ENCODE measurements at places on chromosomes 7 and 10.

- H3K36me3 ChIP-seq: no peaks in the 10 kb centered on the region
- no peak overlapping the region for H3K4me3 ChIP-seq
- no peak for DNase-seq
- no peak overlapping the region for H3K27ac ChIP-seq
- H3K27me3 ChIP-seq: no peaks in the 10 kb centered on the region
- no peaks in the 10 kb centered on the region for H3K4me1 ChIP-seq
These were observed 58.0 kb upstream of the IL6 start for GRCh38 chr7:22668971-22669401.

- H3K36me3 ChIP-seq: peaks cover 39% of the 10 kb centered on the region
- no peak overlapping the region for H3K27ac ChIP-seq
- H3K4me1 ChIP-seq: peaks cover 9% of the 10 kb centered on the region
- DNase-seq: no peak
These were observed 2.1 kb downstream of the DNAJC9 start for GRCh38 chr10:73244866-73245477.

- peaks cover 49% of the 10 kb centered on the region for H3K27me3 ChIP-seq
- no peaks in the 10 kb centered on the region for H3K36me3 ChIP-seq
- H3K27ac ChIP-seq: no peak within 1 kb of the TSS
- H3K4me1 ChIP-seq: peaks cover 23% of the 10 kb centered on the region
- peak; percentile 36 for DNase-seq
These were observed at the start of gene GRM8 for GRCh38 chr7:127252778-127253280. GRM8 (minus strand) TSS chr7:127252941.

DNA sequence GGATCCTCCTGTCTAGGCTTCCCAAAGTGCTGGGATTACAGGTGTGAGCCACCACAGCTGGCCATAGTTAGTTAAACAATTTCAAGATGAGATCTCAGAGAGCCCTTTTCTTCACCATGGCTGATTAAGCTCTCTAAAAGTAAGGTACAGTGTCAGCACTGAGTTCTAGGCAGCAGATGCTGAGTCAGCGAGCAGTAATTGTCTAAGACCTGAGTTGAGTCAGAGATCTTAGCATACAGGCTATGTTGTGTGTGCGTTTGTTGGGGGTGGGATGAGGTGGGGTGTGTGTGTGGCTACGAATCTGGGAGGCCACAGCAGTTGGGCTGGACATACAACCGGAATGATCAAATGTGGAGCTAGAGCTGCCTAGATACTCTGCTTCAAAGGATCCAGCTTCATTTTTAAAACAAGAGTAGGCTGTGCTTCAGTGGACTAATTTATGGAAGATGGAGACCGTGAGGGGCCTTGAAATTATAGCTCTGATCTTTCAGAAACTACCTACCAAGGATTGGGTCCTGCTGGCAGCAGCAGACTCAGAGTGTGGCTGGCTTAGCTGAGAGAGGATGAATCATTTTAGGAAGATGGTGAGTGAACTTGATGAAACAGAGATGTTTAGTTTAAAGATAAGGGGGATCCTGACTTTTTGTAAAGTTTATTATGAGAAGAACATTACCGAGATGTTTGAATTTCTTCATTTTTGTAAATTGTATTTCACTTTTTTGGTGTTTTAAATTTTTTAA is 17.5 kb upstream of the MTPN start:
- no peak overlapping the region for H3K4me3 ChIP-seq
- no peaks in the 10 kb centered on the region for H3K27me3 ChIP-seq
- peak overlapping the region; percentile 71 for H3K27ac ChIP-seq
- H3K4me1 ChIP-seq: peaks cover 17% of the 10 kb centered on the region

GRCh38 chr10:5291501-5292195 is 73.1 kb upstream of the UCN3 start:
- no peaks in the 10 kb centered on the region for H3K27me3 ChIP-seq
- peaks cover 54% of the 10 kb centered on the region for H3K4me1 ChIP-seq
- peak overlapping the region; percentile 21 for H3K4me3 ChIP-seq
- peak overlapping the region; percentile 82 for H3K27ac ChIP-seq
- DNase-seq: peak; percentile 65

GRCh38 chr10:125114761-125115391 is 45.5 kb downstream of the CTBP2 start:
- no peak overlapping the region for H3K4me3 ChIP-seq
- H3K36me3 ChIP-seq: peaks cover 4% of the 10 kb centered on the region
- no peak overlapping the region for H3K27ac ChIP-seq
- DNase-seq: no peak

DNA sequence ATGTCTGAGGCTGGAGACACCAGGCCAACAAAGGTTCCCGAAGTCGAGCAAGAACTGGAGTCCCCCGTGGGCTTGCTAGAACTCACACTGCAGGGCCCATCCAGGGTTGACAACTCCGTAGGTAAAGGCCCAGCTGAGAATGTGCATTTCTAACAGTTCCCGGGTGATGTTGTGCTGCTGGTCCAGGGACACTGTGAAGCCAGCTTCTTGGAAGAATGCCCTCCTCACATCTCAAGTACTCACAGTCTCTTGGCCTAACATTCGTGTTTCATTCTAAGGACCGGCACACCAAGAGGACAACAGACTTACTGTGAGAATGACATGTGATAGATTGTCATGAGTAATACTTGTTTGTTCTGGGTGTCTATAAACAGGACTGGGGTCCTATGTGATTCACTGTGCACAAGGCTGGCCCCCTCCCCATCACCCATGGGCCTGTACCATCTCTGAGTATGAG is 682.3 kb upstream of the IGFBP3 start:
- H3K27ac ChIP-seq: no peak overlapping the region
- H3K27me3 ChIP-seq: no peaks in the 10 kb centered on the region
- H3K36me3 ChIP-seq: no peaks in the 10 kb centered on the region
- DNase-seq: no peak
- H3K4me1 ChIP-seq: no peaks in the 10 kb centered on the region

GRCh38 chr10:52283174-52283573 is 30.9 kb upstream of the DKK1 start:
- no peak for DNase-seq
- no peaks in the 10 kb centered on the region for H3K27me3 ChIP-seq
- no peaks in the 10 kb centered on the region for H3K4me1 ChIP-seq
- no peak overlapping the region for H3K4me3 ChIP-seq
- H3K36me3 ChIP-seq: no peaks in the 10 kb centered on the region

- no peak for DNase-seq
- no peak overlapping the region for H3K4me3 ChIP-seq
- no peaks in the 10 kb centered on the region for H3K27me3 ChIP-seq
- H3K27ac ChIP-seq: no peak overlapping the region
These were observed 86.4 kb downstream of the ADAM12 start for GRCh38 chr10:126301701-126302475.

GRCh38 chr10:43204042-43204942 is 62.6 kb downstream of the RASGEF1A start:
- no peaks in the 10 kb centered on the region for H3K27me3 ChIP-seq
- peaks cover 43% of the 10 kb centered on the region for H3K4me1 ChIP-seq
- peaks cover 11% of the 10 kb centered on the region for H3K36me3 ChIP-seq
- no peak overlapping the region for H3K27ac ChIP-seq

- H3K27me3 ChIP-seq: no peaks in the 10 kb centered on the region
- no peaks in the 10 kb centered on the region for H3K4me1 ChIP-seq
- DNase-seq: no peak
These were observed 148.9 kb downstream of the ZEB1 start for GRCh38 chr10:31467791-31468535.

DNA sequence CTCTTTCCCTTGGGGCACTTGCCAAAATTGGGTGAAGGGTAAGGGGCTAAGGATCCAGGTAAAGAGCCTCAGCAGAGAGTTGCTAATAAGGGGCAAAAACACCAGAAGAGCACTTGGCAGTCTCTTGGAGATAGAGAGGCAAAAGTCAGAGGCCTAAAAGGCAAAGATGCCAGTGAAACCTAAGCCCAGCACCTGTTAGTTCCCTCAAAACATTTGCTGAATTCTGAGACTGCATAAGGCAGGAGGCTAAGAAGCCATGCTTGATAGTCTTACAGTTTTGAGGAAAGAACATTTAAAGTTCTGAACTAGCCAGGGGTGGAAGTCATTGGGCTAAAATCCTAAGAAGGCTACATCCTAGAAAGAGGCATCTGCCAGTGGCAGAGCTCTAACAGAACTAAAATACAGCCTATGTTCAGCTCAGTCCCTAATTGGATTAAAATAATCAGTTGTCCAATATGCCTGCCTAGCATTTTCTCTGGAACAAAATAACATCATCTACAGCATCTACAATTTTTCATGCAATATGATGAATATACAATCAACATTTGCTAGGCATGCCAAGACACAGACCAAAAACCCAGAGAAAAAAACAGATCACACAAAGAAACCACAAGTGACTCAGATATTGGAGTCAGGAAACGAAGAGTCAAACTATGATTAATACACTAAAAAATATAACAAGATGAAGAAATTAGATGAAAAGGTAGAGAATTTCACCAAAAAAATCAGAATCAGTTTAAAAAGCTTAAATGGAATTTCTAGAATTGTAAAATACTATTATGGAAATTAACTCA is 7.7 kb downstream of the HTR7 start:
- DNase-seq: no peak
- no peak overlapping the region for H3K27ac ChIP-seq
- peaks cover 7% of the 10 kb centered on the region for H3K27me3 ChIP-seq
- no peaks in the 10 kb centered on the region for H3K36me3 ChIP-seq

- H3K27me3 ChIP-seq: no peaks in the 10 kb centered on the region
- no peaks in the 10 kb centered on the region for H3K36me3 ChIP-seq
- no peak overlapping the region for H3K4me3 ChIP-seq
- no peaks in the 10 kb centered on the region for H3K4me1 ChIP-seq
- DNase-seq: no peak
These were observed 35.8 kb upstream of the TRUB1 start for GRCh38 chr10:114902151-114902550.

GRCh38 chr10:33136271-33136670 is 178.2 kb upstream of the ITGB1 start:
- H3K27ac ChIP-seq: no peak overlapping the region
- H3K4me3 ChIP-seq: no peak overlapping the region
- H3K4me1 ChIP-seq: peaks cover 60% of the 10 kb centered on the region

GRCh38 chr7:100371561-100372171 is 1.6 kb upstream of the PILRA start:
- H3K4me3 ChIP-seq: no peak overlapping the region
- peak overlapping the region; percentile 11 for H3K27ac ChIP-seq
- peaks cover 3% of the 10 kb centered on the region for H3K36me3 ChIP-seq
- H3K4me1 ChIP-seq: peaks cover 93% of the 10 kb centered on the region

GRCh38 chr7:91083855-91084644 is 180.2 kb upstream of the FZD1 start:
- no peak overlapping the region for H3K27ac ChIP-seq
- H3K27me3 ChIP-seq: no peaks in the 10 kb centered on the region
- H3K36me3 ChIP-seq: no peaks in the 10 kb centered on the region
- H3K4me1 ChIP-seq: no peaks in the 10 kb centered on the region
- H3K4me3 ChIP-seq: no peak overlapping the region

- H3K4me3 ChIP-seq: no peak overlapping the region
- H3K4me1 ChIP-seq: no peaks in the 10 kb centered on the region
- no peaks in the 10 kb centered on the region for H3K27me3 ChIP-seq
- DNase-seq: no peak
- no peak overlapping the region for H3K27ac ChIP-seq
These were observed 23.4 kb downstream of the GHRHR start for GRCh38 chr7:30987178-30987577.

DNA sequence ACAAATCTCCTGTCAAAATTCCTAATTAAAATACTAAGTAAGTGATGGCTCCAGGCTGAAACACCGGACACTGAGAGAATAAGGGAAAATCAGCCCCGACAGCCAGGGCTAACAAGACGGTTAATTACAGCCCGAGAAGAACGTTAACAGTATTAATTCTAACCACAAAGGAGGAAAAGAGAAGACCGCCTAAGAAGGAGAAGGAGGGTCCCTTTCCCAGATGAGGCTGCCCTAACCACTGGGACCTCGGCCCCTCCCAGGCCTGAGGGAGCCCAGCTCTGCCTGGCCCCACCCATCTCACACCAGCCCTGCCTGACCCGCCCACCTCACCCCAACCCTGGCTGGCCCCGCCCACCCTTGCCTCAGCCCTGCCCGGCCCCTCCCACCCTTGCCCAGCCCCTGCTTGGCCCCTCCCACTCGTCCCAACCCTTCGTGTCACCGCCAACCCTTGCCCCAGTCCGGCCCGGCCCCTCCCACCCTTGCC is 51.3 kb downstream of the PWWP2B start:
- peaks cover 81% of the 10 kb centered on the region for H3K4me1 ChIP-seq
- DNase-seq: peak; percentile 81
- no peaks in the 10 kb centered on the region for H3K27me3 ChIP-seq
- H3K27ac ChIP-seq: peak overlapping the region; percentile 100
- peak overlapping the region; percentile 6 for H3K4me3 ChIP-seq

GRCh38 chr7:91835091-91835825 is 45.2 kb downstream of the MTERF1 start:
- H3K4me1 ChIP-seq: no peaks in the 10 kb centered on the region
- no peak for DNase-seq
- H3K4me3 ChIP-seq: no peak overlapping the region
- H3K27ac ChIP-seq: no peak overlapping the region

DNA sequence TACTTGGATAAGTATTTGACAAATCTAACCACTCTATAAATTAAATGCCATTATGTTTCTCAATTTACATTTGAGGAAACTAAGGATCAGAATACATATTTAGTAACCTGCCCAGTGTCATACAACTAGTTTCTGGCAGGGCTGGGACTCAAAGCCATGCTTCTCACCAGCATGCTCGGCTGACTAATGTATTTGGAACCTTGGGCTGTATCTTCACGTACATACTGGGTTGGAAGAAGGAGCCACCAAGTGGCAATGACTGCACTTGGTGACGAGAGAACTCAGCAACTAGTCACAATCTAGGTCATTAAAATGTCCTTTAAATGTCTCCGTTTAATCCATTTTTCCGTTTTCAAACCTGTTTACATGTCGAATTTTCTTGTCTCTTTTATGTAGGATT is 42.9 kb downstream of the CHRM2 start:
- no peak for DNase-seq
- H3K27ac ChIP-seq: no peak overlapping the region
- no peaks in the 10 kb centered on the region for H3K36me3 ChIP-seq
- no peak overlapping the region for H3K4me3 ChIP-seq
- no peaks in the 10 kb centered on the region for H3K4me1 ChIP-seq
- H3K27me3 ChIP-seq: no peaks in the 10 kb centered on the region

DNA sequence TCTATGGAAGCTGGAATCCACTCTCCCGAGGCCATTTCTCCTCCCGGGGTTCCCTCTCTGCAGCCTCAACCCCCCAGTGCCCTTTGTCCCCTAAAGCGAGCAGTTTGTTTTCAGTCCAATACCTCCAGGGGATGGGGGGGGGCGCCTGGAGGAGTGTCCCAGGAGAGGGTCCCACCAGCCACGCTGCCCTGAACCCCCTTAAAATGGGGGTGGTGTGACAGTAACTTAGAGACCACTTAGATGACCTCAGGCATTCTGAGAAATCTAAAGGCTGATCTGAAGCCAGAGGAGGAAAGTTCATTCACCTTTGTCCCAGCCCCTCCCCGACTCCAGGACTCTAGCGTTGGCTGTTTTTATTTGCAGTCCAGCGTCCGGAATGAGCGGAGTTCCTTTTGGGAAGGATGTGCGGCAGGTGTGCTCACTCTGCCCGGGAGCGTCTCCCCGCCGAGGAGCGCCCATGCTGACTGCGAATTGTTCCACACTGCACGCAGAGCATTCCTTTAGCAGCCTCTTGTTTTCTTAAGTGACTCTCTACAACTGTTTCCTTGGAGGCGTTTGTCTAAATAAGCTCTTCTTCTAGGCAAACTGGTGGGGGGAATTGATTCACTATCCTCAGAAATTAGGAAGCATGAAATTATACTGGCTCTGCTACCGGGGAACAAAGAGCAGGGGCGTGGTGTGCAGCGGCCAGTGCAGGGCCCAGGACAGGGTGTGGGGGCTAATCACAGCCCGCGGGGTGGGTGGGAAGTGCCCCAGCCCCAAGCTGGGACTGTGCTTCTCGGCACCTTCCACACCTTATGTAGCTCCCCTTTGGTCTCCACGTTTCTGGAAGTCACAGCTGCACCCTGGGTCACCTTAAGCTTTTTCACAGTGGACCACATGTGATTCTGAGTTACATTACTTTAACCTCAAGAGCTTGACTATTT is 46.3 kb downstream of the SYPL1 start:
- H3K4me3 ChIP-seq: no peak overlapping the region
- no peaks in the 10 kb centered on the region for H3K36me3 ChIP-seq
- no peak overlapping the region for H3K27ac ChIP-seq

All from natural killer cell (primary cell).